ENCODE measurements at places on chromosomes 1 and 21.
A peak's percentile ranks its signal among the peaks of the same experiment; 100 is the strongest.

DNA sequence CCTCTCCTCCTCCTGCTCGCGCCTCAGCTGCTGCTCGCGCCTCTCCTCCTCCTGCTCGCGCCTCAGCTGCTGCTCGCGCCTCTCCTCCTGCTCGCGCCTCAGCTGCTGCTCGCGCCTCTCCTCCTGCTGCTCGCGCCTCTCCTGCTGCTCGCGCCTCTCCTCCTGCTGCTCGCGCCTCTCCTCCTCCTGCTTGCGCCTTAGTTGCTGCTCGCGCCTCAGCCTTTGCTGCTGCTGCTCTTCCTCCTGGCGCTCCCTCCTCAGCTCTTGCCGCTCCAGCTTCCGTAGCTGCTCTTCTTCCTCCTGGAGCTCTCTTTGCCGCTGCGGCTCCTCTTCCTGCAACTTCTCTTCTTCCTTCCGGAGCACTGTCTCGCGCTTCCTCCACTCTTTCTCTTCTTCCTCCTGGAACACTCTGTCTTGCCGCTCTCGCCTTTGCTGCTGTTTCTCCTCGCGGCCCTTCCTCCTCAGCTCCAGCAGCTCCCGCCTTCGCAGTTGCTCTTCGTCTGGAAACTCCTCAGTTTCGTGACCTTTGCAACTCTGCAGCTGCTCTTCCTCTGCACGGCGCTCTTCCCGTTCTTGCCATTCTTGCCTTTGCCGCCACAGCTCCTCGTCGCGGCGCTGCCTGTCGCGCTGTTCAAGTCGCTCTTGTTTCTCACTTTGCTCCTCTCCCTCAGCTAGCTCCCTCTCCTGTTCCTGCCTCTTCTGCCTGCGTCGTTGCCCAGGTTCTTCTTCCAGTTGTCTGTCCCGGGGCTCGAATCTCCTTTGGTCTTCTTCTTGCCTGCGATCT, 3.0 kb downstream of the TCHH start:
- peak; percentile 49 for DNase-seq

- no peak for DNase-seq
Observed at GRCh38 chr1:75172556-75172955, 38.4 kb downstream of the LHX8 start.

DNA sequence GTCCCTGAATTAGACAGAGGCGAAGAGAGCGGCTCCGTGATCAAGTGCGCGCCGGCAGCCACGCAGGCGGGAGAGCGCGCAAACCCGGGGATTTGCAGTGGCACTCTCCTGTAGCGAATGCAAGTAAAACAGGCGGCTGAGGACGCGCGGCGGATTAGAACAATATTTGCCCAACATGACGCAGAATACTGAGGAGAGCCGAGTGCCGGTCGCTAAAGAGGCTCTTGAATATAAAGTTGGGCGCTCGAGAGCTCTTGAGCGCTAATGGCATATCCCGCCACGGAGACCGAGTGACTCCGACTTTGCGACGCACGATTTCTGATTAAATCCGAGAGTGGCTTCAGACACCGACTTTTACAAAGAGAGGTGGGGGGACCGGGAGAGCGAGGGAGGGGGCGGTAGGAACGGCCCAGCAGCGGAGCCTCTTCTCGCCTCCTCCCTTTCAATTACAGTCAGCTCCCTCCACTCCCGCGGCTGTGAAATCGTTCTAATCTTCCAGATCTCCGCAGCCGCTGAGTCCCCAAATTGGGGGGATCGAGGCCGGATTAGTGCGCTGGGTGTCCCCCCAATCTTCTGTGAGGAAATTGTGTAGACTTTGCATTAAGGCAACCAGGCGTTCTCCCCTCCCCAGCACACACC, 2.3 kb downstream of the PAX7 start:
- DNase-seq, result no peak

DNA sequence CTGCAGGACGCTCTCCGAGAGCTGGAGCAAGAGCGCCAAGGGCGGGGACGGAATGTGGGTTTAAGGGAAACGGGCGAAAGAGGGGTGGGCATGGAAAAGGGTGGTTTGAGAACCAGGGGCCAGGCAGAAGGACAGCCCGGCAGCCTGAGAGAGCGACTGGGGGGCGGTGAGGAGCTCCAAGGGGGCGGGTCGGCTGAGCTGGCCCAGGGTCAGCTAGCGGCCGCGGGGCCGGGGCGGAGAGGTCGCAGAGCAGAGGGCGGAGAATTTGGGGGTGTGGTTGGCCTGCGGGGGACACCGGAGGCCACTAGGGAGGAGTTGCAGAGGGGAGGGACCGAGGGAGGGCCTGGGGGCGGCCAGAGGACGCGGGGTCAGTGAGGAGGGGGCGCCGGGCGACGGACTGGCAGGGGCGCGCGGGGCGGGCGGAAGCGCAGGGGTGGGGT, 54.7 kb downstream of the NDUFS5 start:
- no peak for DNase-seq

GRCh38 chr1:18783705-18784481, 75.6 kb downstream of the TAS1R2 start:
- DNase-seq, result no peak

DNA sequence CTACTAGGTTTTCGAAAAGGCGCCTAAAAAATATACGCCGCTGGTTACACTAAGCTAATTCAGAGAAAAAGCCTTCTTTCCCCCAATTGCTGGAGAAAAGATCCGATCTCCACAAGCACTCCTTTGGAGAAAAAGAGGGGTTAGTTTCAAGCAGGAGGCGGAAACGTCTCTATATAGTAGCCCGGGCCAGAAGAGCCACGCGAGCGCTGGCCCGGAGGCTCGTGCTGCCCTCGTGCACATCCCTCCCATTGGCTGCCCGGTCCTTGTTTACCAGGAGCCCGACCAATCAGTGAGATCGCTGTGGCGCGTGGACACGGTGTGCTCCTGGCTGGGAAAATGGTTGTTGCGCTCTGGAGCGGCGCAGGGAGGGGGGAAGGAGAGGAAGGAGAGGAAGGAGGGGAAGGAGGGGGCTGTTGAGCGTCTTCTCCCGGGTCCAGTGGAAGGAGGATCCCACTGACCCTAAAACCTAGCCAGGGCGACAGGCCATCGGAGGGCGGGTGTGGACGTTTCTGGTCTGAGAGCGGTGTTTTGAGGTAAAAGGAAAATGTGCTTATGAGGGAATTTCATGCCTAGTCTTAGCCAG, at the start of gene TXNIP:
Gene TXNIP, minus strand, starts transcription at position 147 of the 583 bp plus-strand sequence. CDS start 313 bp downstream, outside the sequence.
- DNase-seq, result peak; percentile 98

GRCh38 chr1:240468656-240469055, 143.3 kb downstream of the GREM2 start:
- no peak for DNase-seq

DNA sequence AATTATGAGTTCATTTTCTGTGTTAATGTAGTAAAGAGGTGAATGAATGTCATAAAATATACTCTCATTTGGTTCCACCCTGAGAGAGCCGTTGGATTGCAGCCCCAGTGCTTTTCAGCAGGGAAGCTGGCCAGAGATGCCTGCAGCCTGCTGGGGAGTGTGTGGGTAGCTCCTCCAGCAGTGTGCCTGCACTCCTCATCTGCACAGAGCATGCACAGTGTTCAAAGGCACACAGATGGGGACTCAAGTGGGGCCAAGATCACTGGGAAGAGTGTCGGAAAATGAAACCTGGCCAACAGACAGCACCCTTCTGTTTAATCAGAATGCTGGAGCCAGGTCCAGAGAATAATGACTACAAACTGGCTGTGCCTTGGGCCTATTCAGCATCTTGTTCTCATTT, 206.8 kb downstream of the ST6GALNAC3 start:
- peak; percentile 49 for DNase-seq
